ENCODE measurements at places on chromosomes 4 and X. TPM values are rescaled to one million over a fixed set of nuclear protein-coding genes. Genes with fewer than 3 reads are reported as not detected.

Gene C1QTNF7
- total RNA-seq: not detected

Gene SYTL4
- not detected for total RNA-seq

Gene AREG
- total RNA-seq: 0.49 TPM

Gene UCHL1
- total RNA-seq: 4.0 TPM

Gene PRPS2
- 110 TPM for total RNA-seq

Gene P2RY4
- total RNA-seq: 0.31 TPM

Gene AFM
- not detected for total RNA-seq

Gene NUP62CL
- total RNA-seq: 8.1 TPM

Gene HSFX4
- not detected for total RNA-seq

Gene MXD4
- total RNA-seq: 5.1 TPM

Gene RAB41
- not detected for total RNA-seq

Gene ZDHHC15
- total RNA-seq: not detected

Gene ASIC5
- not detected for total RNA-seq

Gene PPP1R3F
- total RNA-seq: 4.2 TPM

Gene TBX22
- total RNA-seq: not detected

Gene ANKRD17
- total RNA-seq: 73.9 TPM

Gene AMBN
- total RNA-seq: not detected

Gene FAM47C
- total RNA-seq: not detected

Gene SLC10A7
- total RNA-seq: 18.0 TPM
